ENCODE measurements at places on chromosomes 3 and 15. TPM values are rescaled to one million over a fixed set of nuclear protein-coding genes. Genes with fewer than 3 reads are reported as not detected.

- DNase-seq = no peak
Measured at GRCh38 chr15:51869060-51869421, 39.6 kb downstream of the TMOD3 start.

DNA sequence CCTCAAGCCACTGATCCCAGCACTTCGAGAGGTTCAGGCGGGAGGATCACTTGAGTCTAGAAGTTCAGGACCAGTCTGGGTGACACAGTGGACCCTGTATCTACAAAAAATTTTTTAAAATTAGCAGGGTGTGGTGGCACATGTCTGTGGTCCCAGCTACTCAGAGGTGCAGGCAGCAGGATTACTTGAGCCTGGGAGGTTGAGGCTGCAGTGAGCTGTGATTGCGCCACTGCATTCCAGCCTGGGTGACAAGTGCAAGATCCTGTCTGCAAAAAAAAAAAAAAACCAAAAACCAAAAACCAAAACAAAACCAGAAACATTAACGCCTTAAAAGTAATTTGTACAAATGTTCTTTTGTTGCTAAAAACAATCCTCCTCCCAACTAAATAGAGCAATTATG is 27.9 kb upstream of the SLC12A8 start:
- DNase-seq = no peak

Gene FOXL2NB
- total RNA-seq = 0.78 TPM

GRCh38 chr3:140251678-140252077 is 316.7 kb downstream of the CLSTN2 start:
- no peak for DNase-seq

DNA sequence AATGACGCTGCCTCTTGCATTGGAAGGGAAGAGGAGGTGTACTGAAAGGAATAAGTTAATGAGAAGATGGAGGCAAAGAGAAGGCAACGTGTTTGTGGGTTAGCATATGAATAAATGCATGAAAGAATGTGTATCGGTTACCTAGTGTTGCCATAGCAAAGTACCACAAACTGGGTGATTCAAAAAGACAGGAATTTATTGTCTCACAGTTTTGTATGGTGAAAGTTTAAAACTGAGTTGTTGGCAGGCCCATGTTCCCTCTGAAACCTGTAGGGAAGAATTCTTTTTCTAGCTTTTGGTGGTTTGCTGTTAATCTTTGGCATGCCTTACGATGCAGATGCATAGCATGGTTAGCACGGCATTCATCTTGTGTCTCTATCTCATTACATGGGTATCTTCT is 729.9 kb downstream of the MECOM start:
- no peak for DNase-seq

Gene NRROS
- total RNA-seq = 16.4 TPM

Gene FAM81A
- 0.41 TPM for total RNA-seq

- DNase-seq = no peak
Measured at GRCh38 chr3:114554731-114555130, 260.9 kb downstream of the TIGIT start.
